ENCODE measurements at places on chromosomes 4 and X.

- DNase-seq: no peak
Observed at GRCh38 chrX:40418146-40418812, 162.5 kb upstream of the ATP6AP2 start.

GRCh38 chr4:70925899-70926635 lies 23.9 kb downstream of the MOB1B start:
- DNase-seq: no peak

DNA sequence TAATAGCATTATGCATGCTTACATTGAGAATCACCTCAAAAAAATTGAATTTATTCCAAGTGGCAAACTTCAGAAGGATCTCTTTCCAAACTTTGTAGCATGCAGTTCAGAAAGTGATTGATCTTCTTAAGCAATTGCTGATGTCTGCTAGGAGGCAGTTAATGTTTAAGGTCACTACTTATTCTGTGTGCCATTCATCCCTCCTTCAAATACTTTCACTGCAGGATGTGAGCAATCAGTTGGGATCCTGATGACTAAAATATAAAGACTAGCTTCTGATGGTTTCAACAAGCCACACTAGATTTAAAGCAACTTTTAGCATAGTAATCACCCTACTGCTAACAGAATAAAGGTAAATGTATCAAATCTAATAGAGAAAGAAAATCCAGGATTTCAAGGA lies 414.1 kb downstream of the ADGRL3 start:
- DNase-seq: peak; percentile 22

DNA sequence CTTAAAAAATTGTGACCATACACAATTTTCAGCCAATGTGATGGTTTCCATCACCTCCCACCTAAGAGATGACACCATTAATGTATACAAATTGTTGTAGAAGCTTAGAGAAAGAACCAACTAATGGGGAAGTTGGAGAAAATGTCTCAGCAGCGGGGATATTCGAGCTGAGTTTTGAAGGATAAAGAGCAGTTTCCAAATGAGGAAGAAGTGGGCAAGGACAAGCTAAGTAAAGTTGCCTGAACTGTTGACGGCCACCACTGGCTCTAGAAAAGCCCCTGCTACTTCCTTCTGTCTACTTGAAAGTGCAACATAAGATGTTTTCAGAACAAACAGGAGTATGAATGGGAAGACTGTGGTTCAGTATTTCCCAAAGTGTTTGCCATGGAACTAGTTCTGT lies 92.0 kb downstream of the CHRNA9 start:
- no peak for DNase-seq

GRCh38 chr4:1376391-1376840 lies 29.4 kb downstream of the UVSSA start:
- DNase-seq: no peak

- DNase-seq: peak; percentile 56
Observed at GRCh38 chrX:29728639-29729038, 486.7 kb upstream of the MAGEB2 start.

DNA sequence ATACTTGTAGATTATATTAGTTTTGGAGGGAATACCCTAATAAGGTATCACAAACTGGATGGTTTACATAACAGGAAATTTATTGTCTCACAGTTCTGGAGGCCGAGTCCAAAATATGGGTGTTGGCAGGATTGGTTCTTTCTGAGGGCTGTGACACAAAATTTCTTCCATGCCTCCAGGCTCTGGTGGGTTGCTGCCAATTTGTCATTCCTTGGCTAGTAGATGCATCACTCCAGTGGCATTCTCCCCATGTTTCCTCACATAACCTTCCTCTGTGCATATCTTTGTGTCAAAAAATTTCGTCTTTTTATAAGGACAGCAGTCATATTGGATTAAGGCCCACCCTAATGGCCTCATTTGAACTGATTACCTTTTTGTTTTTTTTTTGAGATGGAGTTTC lies 49.3 kb downstream of the APELA start:
- no peak for DNase-seq

- DNase-seq: peak; percentile 3
Observed at GRCh38 chr4:136863756-136864155, 668.5 kb downstream of the PCDH18 start.

DNA sequence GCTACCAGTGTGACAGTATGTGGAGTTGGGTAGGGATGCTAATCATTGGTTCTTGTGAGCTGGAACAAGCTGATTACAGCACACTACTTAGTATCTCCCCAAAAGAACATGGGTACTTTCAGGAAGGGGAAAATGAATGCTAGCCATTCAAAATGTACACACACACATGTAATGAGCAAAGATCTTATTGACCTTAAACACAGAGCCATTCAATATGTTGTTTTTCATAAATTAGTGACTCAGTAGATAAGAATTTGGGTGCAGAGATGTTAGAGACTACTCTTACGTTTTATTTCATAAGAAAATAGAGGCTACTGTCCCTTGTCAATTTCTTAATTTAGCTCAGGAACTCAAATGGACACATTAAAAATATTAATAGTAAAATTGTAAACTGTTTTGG lies 509.5 kb upstream of the ATOH1 start:
- no peak for DNase-seq

GRCh38 chr4:13705521-13706041 lies 78.1 kb upstream of the BOD1L1 start:
- DNase-seq: no peak

GRCh38 chr4:53730031-53730805 lies 138.9 kb upstream of the LNX1 start:
- no peak for DNase-seq

GRCh38 chrX:133590703-133591505 lies 175.6 kb upstream of the GPC4 start:
- no peak for DNase-seq

DNA sequence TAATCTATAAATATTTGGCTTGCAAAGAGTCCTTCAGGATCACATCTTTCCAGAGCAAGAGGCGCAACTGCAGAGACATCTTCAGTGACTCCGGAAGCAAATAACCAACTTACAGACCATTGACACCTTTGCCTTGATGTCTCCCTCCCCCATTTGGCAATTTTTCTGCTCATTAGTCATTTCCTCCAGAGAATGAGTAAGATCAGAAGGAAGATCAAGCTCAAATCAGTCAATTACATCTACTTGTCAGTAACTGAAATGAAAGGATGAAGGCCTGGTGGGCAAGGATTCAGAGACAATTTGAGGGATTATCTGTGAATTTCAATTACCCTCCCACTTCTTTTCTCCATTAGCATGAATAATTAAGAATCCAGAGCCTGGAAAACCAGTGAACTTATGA lies 665.6 kb upstream of the CPEB2 start:
- no peak for DNase-seq

GRCh38 chr4:150694438-150694837 lies 112.5 kb downstream of the MAB21L2 start:
- DNase-seq: no peak

GRCh38 chrX:65203545-65203944 lies 227.3 kb upstream of the ZC4H2 start:
- no peak for DNase-seq

DNA sequence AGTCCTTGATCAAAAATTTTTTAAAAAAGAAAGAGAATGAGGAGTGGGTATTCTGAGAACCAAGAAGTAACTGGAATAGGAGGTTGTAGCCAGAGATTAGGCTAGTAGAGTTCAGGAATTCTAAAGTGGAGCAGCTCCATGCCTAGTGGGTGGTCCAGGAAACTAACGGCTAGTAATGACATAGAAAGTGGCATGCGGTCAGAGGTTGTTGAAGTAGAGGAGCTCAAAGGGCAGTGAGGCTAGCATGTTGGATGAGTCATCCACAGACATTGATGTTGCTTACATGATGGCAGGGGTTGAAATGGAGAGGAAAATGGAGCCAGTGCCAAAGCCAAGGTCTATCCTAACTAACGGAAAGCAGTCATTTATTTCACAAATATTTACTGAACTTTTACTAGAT lies 42.1 kb downstream of the TEX13B start:
- DNase-seq: no peak

DNA sequence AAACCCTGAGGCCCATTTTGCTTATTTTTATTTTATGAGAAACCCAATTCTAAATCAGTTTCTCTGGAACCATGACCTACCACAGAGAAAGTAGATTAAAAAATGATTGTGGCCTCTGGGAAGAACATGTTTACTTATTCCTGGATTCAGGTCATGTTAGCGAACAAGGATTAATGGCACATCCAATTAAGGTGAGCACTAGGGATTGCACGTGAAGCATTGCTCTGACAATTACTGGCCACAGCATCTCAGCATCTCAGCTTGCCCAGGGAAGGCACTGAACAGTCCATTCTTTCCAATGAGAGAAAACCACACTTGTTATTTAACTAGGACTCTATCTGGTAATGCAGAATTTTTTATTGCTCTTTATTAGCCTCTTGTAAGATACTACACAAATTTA lies 119.8 kb downstream of the ZNF330 start:
- DNase-seq: no peak

DNA sequence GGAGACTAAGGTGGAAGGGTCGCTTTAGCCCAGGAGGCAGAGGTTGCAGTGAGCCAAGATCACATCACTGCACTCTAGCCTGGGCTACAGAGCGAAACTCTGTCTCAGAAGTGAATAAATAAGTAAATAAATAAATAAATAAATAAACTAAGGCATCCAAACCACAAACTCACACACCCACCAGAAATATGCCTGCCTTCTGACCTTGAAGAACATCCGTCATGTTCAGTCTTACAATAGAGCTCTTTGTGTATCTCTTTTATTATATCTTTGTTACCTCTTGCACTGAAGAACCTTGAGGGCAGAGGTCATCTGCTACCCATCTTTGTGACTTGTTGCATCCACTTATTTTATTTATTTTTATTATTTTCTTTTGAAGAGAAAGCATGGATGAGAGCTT lies 71.6 kb downstream of the PRRG1 start:
- DNase-seq: no peak

DNA sequence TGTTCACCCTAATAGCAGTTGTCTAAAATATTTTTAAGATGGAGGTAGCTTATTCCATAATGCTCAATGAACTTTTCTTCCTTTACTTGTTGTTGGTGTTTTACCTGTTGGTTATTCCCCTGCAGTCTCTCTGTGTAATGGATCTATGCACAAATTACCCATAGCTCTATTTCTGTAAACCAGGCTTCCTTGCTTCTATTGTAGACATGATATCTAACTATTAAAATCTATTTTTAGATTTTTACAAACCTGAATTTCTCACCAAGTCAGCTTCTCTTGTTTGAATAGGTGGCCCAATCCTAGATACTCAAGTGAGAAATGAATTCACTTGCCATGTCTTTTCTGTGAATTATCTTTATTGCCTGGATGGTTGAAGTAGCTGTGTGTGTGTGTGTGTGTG lies 24.8 kb downstream of the BMP2K start:
- no peak for DNase-seq

- DNase-seq: no peak
Observed at GRCh38 chr4:79993476-79993875, 79.6 kb downstream of the ANTXR2 start.

GRCh38 chr4:26074712-26075430 lies 160.9 kb downstream of the SMIM20 start:
- no peak for DNase-seq

- no peak for DNase-seq
Observed at GRCh38 chrX:52507331-52507730, 9.5 kb downstream of the XAGE1B start.

- DNase-seq: no peak
Observed at GRCh38 chr4:188139141-188139540, at the start of gene TRIML1. TRIML1 (plus strand) TSS chr4:188139441; CDS start chr4:188139559, 118 bp downstream.

DNA sequence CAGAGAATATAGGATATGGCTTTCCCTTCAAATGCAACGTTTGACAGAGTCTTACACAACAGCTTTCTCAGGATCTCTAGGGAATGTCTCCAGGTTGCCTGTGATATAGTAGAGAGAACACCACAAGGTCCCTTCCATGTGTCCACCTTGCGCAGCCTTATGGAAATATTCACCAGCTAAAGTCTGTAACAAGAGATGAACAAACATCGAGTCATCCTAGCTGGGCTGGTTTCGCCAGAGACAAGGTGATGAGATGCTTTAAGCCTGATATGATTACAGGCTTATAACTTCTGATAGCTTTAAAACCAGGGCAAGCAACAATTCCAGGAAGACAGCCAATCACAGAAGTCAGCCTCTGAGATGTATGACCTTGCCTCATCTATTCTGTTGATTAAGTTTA lies 83.8 kb downstream of the SEL1L3 start:
- peak; percentile 43 for DNase-seq

GRCh38 chr4:188911199-188911598 lies 772.0 kb downstream of the TRIML1 start:
- no peak for DNase-seq

- DNase-seq: no peak
Observed at GRCh38 chr4:73844806-73845205, 8.3 kb upstream of the PF4V1 start.

- peak; percentile 32 for DNase-seq
Observed at GRCh38 chr4:147683188-147683591, 773 bp downstream of the PRMT9 start.

- no peak for DNase-seq
Observed at GRCh38 chr4:71608678-71609071, 175.2 kb downstream of the GC start.

DNA sequence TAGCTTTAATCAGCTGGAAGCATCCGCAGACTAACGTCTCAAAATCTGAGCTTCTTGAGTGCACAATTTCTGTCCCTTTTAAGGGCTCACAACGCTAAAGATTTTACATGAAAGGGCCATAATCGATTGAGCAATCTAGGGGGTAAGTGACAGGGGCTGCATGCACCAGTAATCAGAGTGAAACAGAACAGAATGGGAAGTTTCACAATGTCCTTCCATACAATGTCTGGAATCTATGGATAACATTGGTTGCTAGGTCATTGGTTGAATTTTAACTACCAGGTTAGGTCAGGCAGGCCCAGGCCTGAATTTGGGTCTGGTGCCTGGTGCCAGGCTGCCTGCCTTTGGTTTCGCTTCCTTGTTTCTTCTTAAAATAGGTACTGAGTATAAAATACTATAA lies 42.0 kb upstream of the MTMR8 start:
- no peak for DNase-seq

DNA sequence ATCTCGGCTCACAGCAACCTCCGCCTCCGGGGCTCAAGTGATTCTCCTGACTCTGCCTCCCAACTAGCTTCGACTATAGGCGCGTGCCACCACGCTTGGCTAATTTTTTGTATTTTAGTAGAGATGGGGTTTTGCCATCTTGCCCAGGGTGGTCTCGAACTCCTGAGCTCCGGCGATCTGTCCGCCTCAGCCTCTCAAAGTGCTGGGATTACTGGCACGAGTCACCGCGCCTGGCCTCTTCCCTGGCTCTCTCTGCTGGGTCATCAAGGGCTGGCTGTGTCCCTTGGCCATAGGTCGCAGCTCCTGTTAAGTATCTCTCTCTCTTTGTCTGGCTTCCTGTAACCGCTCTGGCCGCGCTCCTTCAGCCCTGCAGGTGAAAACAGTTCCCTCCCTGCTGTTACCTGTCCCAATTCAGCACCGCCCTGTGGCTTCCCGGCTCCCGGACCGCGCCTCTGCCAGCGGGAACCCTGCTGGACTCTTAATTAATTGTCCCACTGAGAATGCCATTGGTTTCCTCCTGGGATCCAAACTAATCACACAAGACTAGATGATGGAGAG lies 1.3 kb upstream of the RGS12 start:
- no peak for DNase-seq
